ENCODE measurements at places on chromosomes 12 and 14. TPM values are rescaled to one million over a fixed set of nuclear protein-coding genes. Genes with fewer than 3 reads are reported as not detected.

Gene EPYC
- not detected for total RNA-seq

Gene MAPK1IP1L
- total RNA-seq, result 56.2 TPM

Gene OR10G2
- total RNA-seq, result not detected

Gene HSPB8
- total RNA-seq, result 10.9 TPM

Gene MEG3
- total RNA-seq, result 35.4 TPM

Gene KRT73
- total RNA-seq, result not detected

Gene CEBPE
- not detected for total RNA-seq

Gene PCED1B
- total RNA-seq, result not detected

Gene JAG2
- 1.9 TPM for total RNA-seq

Gene OVCH1
- 0.20 TPM for total RNA-seq

Gene BCL2L14
- not detected for total RNA-seq

Gene KERA
- total RNA-seq, result not detected

Gene VRK1
- total RNA-seq, result 4.5 TPM

Gene TBC1D30
- total RNA-seq, result 1.0 TPM

Gene SMIM41
- not detected for total RNA-seq

Gene CAMKK2
- 23.3 TPM for total RNA-seq

Gene CISTR
- total RNA-seq, result not detected

Gene PAH
- total RNA-seq, result not detected

Gene IKBIP
- 74.2 TPM for total RNA-seq

Gene IFNG
- total RNA-seq, result not detected

Gene A2M
- total RNA-seq, result 189 TPM

Gene KCNC2
- not detected for total RNA-seq

Gene DYRK4
- total RNA-seq, result 35.8 TPM

Gene RASSF9
- total RNA-seq, result 3.7 TPM

Gene SERPINA10
- not detected for total RNA-seq

Gene GLS2
- total RNA-seq, result not detected

Gene RTL1
- total RNA-seq, result not detected

Gene RTRAF
- total RNA-seq, result 70.0 TPM

Gene ART4
- 15.6 TPM for total RNA-seq

Gene CLEC4D
- not detected for total RNA-seq

Gene EML5
- total RNA-seq, result not detected

Gene ZCCHC8
- 7.6 TPM for total RNA-seq

Gene TFCP2
- total RNA-seq, result 11.4 TPM

Gene ANP32D
- total RNA-seq, result not detected

Gene RAD9B
- not detected for total RNA-seq

Gene RILPL2
- 4.2 TPM for total RNA-seq

Gene PTPRR
- total RNA-seq, result not detected

Gene HOXC4
- total RNA-seq, result not detected

Gene TMEM19
- 28.8 TPM for total RNA-seq

Gene RPGRIP1
- total RNA-seq, result not detected

Gene CLEC1B
- total RNA-seq, result not detected

Gene GLIPR1L2
- total RNA-seq, result 3.3 TPM

Gene WNT1
- total RNA-seq, result not detected

Gene KIF26A
- total RNA-seq, result not detected

Gene HDAC7
- 63.6 TPM for total RNA-seq

Gene CABP1
- 0.44 TPM for total RNA-seq

Gene RAB15
- total RNA-seq, result 4.2 TPM

Measured in cardiac ventricle fibroblast (primary cell).